M059J (cell line): ENCODE measurements at places on chromosomes 2 and 18.
A peak's percentile ranks its signal among the peaks of the same experiment; 100 is the strongest.

DNA sequence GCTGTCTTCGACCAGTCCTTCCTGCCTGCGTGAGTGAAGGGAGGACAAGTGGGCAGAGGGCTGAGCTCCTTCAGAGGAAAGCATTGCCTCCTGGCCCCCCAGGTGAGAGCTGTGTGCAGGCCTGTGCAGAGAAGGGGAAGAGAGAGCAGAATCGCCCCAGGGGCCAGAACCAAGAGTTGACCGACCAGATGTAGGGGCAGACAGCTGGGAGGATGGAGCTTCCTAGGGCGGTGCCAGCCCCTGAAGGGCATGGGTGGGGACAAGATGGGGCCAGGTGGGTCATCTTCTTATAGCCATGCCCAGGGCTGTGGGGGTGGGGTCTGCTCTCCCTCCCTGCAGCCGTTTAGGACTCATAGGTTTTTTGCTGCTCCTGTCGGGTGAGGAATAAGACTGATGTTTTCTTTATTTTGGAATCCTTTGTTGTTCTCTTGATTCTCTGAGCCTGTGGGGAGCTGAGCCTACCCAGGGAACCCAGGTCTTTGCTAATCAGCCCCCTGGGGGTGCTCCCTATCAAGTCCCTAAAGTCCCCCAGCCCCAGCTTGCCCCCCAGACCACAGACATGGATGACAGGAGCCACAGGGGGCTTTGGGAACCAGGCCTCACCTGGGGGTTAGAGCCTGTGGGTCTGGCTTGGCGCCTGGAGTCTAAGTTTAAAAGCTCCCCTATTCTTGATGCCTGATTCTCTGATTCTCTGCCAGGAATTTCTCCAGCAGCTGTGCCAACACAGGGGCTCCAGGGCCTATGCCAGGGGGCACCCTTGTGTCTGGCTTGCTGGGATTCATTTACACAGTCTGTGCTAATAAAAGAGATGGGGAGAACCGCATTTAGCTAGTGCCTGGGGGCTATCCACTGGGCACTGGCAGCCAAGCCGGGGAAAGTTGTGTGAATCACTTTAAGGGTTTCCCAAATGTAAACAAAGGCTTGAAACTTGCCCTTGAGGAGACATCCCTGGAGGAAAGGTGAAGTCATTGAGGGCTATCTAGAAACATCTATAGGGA is 9.3 kb upstream of the EFHD1 start:
- peak; percentile 92 for DNase-seq

- DNase-seq = no peak
Observed at GRCh38 chr2:148237911-148238310, 217.0 kb downstream of the MBD5 start.

DNA sequence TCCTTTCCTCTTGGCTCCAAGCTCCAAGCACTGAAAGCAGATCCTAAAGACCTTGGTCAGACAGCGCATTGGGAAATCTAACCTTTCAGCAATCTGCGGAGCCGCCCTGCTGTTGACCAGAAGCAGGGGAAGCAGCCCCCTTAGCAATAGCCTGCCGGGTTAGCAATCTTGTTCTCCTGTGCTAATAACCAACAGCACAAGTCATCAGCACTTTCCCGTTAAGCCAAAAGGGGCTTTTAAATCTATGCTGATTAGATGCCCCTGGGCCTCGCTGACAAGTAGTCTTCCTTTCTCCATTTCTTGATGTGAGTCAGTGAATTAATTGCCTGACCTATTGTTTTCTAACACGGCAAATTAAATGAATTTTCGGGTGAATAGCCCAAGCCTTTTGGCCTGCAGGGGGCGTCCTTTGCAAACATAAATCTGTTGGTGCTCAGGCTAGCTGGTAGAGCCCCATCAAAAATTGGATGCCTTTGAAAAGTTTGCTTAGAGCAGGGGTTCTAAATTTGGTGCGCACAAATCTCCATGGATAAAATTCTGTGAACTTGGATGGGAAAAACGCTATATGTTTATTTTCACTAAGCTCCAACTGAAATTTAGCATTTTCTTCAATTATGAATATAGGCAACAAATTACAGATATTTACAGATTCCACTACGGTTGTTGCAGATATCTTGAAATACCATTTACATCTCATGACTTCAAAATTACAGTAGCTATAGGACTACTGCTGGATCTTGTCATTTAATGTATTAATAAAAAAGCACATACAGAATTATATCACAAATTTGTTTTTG is 24.6 kb downstream of the MAIP1 start:
- DNase-seq = peak; percentile 75

GRCh38 chr2:221423210-221423804 is 148.8 kb downstream of the EPHA4 start:
- DNase-seq = peak; percentile 31

GRCh38 chr2:239607517-239608191 is 206.8 kb upstream of the HDAC4 start:
- DNase-seq = no peak
